Trophoblast cell (in vitro differentiated cells and primary cell): ENCODE measurements at places on chromosomes 3 and 15.
A peak's percentile ranks its signal among the peaks of the same experiment; 100 is the strongest.

DNA sequence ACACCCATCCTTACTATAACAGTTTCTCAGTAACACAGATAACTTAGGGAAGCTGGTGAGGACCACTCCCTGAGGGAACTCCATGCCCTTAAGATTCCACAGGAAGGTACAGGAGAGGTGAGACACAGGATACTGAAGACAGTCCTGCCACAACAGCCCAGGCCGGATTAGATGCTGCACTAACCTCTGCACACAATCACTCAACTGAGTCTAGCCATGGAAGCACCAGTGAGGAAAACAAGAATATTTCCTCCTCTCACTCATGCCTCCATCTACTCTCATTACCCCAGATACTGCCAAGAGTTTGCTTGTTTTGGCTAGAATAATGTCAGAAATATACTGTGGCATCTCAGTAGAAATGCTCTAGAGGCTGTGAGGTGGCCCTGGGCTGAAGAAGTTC is 3.7 kb downstream of the ANO10 start:
- DNase-seq, result no peak

GRCh38 chr3:64685800-64686445 is 1.9 kb downstream of the ADAMTS9 start:
- DNase-seq, result peak; percentile 17

GRCh38 chr3:42590989-42591756 is 513 bp downstream of the SS18L2 start:
- DNase-seq, result no peak

- DNase-seq, result no peak
These were observed 18.4 kb downstream of the UMPS start for GRCh38 chr3:124748560-124749198.

- no peak for DNase-seq
These were observed 41.6 kb downstream of the PIK3CA start for GRCh38 chr3:179189759-179190158.

DNA sequence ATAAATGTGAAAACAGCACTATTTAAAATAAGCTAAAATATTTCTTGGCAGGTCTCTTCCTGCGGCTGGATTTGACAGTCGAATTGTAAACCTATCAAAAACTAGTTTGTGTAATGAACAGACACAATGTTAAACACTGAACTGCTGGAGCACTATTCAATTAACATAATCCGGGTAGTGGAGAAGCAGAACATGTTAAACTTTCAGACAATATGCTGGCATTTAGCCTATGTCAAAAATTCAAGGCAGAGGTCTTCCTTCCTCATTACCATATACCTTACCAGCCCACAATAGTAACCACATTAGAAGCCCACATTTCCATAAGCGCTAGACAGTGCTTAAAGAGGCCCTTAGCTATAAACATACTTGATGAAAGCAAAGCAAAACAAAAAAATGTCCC is 1042.9 kb downstream of the ROBO1 start:
- no peak for DNase-seq

GRCh38 chr3:42688016-42688415 is 2.7 kb downstream of the KLHL40 start:
- no peak for DNase-seq

- no peak for DNase-seq
These were observed 362.8 kb downstream of the CHST2 start for GRCh38 chr3:143482106-143483088.

DNA sequence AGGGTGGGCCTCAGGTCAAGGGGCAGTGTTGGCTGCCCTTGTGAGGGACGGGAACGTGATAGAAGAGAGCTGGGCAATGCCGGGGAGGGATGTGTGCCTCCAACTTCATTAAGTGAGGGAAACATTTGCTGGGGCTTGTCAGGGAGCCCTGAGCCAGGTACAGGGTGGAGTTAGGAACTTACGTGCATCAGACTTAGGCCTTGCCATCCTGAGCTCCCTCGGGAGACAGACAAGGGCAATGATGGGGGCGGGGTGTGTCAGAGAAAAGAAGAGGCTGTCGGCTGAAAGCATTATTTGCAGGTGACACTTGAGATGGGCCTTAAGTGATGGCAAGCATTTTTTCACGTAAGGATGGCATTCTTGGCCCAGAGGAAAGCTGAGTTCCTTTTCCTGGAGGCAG is 1.6 kb downstream of the FAM131A start:
- no peak for DNase-seq

DNA sequence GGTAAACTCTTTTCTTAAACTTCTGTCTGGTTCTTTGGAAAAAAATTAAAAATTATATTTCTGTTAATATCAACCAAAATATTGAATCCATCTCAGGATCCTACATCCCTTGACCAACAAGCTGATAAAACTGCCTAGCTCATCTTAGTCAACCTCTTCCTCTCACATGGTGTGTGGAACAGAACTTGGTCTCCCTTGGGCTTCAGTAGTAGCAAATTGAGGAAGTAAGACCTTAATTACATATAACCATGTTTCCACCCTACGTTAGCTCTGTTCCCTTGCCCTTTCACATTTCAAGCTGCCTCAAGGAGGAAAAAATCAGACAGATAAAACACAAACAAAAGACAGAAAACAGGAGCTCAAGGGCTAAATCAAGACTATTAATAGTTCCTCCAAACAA is 116.4 kb downstream of the GREM1 start:
- no peak for DNase-seq

GRCh38 chr3:127731546-127732289 is 59.0 kb downstream of the ABTB1 start:
- no peak for DNase-seq

- no peak for DNase-seq
These were observed 75.9 kb upstream of the NDN start for GRCh38 chr15:23763021-23763420.

GRCh38 chr15:70356062-70356860 is 258.5 kb upstream of the TLE3 start:
- DNase-seq, result no peak

GRCh38 chr3:180246688-180247195 is 210.0 kb upstream of the PEX5L start:
- DNase-seq, result no peak

- no peak for DNase-seq
These were observed 28.3 kb upstream of the GPD1L start for GRCh38 chr3:32078085-32078634.

GRCh38 chr15:96264351-96264798 is 66.1 kb upstream of the NR2F2 start:
- DNase-seq, result peak; percentile 60

GRCh38 chr3:128487538-128487812 is 5.5 kb downstream of the GATA2 start:
- no peak for DNase-seq

- DNase-seq, result no peak
These were observed 19.7 kb downstream of the FAN1 start for GRCh38 chr15:30923429-30923828.

GRCh38 chr15:83784975-83785374 is 131.1 kb downstream of the ADAMTSL3 start:
- no peak for DNase-seq

GRCh38 chr15:51088585-51088984 is 6.1 kb downstream of the TNFAIP8L3 start:
- no peak for DNase-seq

GRCh38 chr15:74278207-74278606 is 42.1 kb downstream of the CCDC33 start:
- no peak for DNase-seq

- no peak for DNase-seq
These were observed 50.6 kb upstream of the ULK4 start for GRCh38 chr3:42012383-42012934.

- no peak for DNase-seq
These were observed 28.9 kb downstream of the PARP15 start for GRCh38 chr3:122606330-122606729.

DNA sequence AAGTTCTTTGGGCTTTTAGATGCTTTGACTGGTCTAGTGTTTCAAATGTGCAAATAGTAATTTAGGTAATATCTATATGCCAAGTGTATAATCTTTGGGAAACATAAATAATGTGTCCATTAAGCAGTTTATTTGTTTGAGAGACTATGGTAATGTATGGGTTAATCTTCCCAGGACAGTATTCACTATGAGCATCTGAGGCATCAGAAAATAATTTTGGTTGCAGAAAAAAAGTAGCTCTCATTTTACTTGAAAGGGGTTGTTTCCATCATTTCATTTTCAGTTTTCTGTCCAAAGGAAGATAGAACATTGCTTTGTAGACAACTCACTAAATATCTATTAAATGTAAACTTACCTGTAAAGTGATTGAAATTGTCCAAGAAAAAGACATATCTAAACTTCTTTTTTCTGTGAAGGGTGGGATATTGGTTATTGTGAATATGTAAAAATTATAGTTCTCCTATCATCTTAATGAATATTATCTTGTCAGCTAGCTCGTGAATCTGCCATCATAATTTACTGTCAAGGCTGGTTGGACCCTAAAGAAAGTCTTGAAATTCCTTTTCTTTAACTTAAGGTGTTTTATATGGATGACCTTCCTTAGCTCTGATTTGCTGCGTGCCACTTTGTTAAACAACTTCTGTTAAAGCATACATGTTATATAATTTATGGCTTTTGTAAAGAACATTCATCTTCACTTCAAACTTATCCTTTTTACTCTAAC is 108.8 kb downstream of the EPHA3 start:
- DNase-seq, result no peak

DNA sequence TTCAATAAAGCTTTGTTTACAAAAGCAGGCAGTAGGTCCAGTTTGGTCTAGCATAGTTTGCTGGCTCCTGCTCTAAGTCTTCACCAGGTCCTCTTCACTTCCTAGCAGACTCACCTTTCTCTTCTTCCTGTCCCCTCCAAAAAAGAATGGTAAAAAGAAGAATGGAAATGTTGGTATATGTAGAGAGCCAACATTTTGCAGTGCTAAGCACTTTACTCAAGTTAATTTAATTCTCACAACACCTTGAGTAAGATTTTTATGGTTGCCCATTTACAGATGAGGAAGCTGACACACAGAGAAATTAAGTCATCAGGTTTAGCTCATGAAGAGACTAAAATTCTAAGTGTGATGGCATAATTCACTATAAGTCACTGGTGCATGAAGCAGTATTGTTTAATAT is 230.1 kb upstream of the PRICKLE2 start:
- DNase-seq, result no peak

DNA sequence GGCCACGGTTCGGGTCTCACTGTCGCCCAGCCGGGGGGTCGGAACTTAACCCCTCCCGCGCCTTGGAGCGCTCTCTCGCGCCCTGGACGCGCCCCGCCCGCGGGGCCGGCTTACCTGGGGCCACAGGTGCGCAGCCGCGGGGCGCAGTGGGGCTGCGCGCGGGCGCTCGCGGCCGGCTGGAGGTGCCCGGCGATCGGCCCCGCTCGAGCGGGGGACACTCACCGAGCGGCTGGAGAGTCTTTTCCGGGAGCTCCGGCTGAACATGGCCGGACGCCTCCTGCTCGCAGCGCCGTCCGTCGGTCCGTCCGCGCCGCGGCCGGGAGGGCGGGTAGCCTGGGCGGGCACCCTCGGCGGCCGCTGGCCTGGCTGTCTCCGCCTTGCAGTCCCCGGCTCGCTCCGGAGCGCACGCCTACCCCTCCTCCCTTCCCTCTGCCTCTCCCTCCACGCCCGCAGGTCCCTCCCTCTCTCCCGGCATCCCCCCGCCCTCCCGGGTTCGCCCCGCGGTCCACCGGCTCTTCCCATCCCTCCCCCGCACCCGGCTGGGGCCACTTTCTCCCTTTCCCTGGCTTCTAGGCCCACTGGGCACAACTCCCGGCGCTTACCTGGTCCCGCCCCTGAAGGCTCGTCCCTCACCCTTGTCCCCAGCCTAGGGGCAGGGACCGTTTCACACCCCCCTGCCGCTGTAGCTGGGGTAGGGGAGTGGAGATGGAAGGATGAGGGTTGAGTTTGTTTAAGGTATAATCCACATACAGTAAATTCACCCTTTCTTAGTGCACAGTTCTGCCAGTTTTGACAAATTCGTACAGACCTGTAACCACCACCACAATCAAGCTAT is 220.1 kb upstream of the PRICKLE2 start:
- no peak for DNase-seq

DNA sequence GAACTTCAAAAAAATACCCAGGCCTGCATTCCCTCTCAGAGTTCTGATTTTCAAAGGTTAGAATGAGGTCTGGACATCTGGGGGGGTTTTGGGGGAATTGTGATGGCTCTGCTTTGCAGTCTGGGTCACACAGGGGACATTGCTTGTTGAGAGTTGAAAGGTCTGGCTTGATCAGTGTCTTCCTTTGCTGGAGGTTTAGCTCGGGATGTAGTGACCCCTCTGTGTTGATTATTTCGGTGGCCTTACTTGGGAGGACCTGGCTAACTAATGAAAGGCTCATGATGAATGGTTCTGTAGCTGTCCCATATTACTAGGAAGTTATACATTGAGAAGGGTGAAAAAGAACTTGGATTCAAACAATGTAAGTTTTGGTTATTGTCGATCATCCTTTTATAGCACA is 23.7 kb downstream of the TPM1 start:
- no peak for DNase-seq

DNA sequence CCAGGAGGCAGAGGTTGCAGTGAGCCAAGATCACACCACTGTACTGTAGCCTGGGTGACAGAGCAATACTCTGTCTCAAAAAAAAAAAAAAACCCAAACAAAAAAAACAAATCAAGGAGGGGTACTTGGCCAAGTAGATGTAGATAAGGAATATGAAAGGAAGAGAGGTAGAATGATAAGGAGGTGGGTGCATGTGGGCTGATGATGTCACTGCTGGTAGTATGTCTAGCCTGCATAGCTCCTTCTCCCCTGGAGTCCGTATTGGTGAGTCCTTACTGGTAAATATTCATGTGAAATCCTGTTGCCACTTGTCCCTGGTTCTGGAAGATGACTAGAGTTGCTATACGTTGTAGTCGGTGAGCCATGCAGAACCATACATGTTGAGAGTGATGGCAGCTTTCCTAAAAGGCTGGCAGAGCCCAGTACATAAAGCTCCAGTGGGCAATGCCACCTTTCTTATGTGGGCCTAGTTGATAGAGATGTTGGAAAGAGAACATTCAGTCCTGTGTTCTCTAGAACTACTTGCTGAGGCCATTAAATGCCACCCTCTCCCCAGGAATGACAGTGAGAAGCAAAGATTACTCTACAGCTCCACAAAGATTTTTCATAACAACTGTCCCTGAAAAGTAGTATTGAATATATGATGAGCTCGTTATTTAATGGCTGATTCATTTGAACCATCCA is 11.0 kb downstream of the KAT2B start:
- DNase-seq, result peak; percentile 77

- DNase-seq, result peak; percentile 58
These were observed 343.2 kb upstream of the ADAMTS9 start for GRCh38 chr3:65030847-65031463.

GRCh38 chr3:191227541-191227940 is 28.5 kb downstream of the OSTN start:
- DNase-seq, result no peak
